ENCODE measurements at places on chromosomes 7 and 10.

GRCh38 chr7:131040467-131040932 lies 287.2 kb upstream of the MKLN1 start:
- peak; percentile 50 for DNase-seq
- no peaks in the 10 kb centered on the region for H3K27me3 ChIP-seq
- no peak overlapping the region for H3K4me3 ChIP-seq
- peaks cover 4% of the 10 kb centered on the region for H3K4me1 ChIP-seq

- H3K27me3 ChIP-seq: no peaks in the 10 kb centered on the region
- DNase-seq: no peak
- H3K4me1 ChIP-seq: peaks cover 13% of the 10 kb centered on the region
- H3K27ac ChIP-seq: no peak overlapping the region
These were observed 261.2 kb downstream of the GLI3 start for GRCh38 chr7:41975849-41976248.

DNA sequence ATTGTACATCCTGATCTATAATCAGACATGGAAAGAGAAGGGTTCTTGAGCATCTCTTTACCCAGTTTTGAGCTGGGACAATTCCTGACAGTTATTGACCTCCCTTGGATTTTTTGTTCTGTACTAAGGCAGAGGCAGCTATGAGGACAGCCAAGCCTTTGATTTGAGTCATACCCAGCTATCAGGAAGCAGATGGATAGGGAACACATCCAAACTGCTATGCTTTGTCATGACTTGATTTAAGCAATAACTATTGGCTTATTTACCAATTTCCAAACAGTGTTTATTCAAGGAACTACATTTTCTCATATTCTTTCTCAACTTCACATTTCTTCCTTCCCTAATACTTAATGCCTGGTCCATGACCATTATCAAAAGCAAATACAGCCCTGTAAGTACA lies 396.4 kb upstream of the STEAP1 start:
- DNase-seq: no peak
- no peaks in the 10 kb centered on the region for H3K4me1 ChIP-seq
- H3K4me3 ChIP-seq: no peak overlapping the region
- no peaks in the 10 kb centered on the region for H3K36me3 ChIP-seq
- no peak overlapping the region for H3K27ac ChIP-seq

DNA sequence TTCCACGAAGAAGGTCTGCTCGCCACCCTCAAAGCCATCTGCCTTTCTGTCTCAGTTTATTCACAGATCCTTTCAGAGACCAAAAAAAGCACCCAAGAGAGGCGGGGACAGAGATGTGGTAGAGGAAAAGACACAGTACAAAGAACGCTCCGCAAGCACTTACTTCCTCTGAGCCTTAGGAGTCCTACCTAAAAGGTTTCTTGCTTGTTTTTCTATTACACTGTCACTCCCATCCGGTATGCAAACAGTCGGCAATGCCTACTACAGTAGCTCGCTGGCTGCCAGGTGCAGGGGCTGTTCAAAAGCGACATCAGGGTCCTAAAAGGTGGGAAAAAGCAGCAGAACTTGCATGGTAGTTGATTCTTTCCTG lies 816 bp downstream of the TECPR1 start:
- H3K4me1 ChIP-seq: peaks cover 6% of the 10 kb centered on the region
- H3K4me3 ChIP-seq: peak overlapping the region; percentile 95
- H3K36me3 ChIP-seq: no peaks in the 10 kb centered on the region
- DNase-seq: no peak
